ENCODE measurements at places on chromosomes 7 and 10. TPM values are rescaled to one million over a fixed set of nuclear protein-coding genes. Genes with fewer than 3 reads are reported as not detected.

GHRHR gene
- not detected for total RNA-seq

GJD4 gene
- total RNA-seq, result not detected

CYP2C8 gene
- total RNA-seq, result 0.22 TPM

- DNase-seq, result no peak
Measured at GRCh38 chr7:28065308-28065707, 115.3 kb downstream of the JAZF1 start.

GRCh38 chr10:36621346-36621745 lies 504.1 kb upstream of the ANKRD30A start:
- no peak for DNase-seq

- DNase-seq, result no peak
Measured at GRCh38 chr10:99917963-99918825, 91.6 kb downstream of the DNMBP start.

Measured in Right ventricle myocardium superior (tissue), 1 donor.